Activated T-helper 1 cell treated with Interleukin-2 at 50 U/mL for 16 hours (primary cell): ENCODE measurements at places on chromosomes 4 and X.

GRCh38 chr4:35934320-35934981 lies 309.9 kb downstream of the ARAP2 start:
- DNase-seq: no peak

GRCh38 chr4:8101213-8102075 lies 57.2 kb downstream of the ABLIM2 start:
- no peak for DNase-seq

DNA sequence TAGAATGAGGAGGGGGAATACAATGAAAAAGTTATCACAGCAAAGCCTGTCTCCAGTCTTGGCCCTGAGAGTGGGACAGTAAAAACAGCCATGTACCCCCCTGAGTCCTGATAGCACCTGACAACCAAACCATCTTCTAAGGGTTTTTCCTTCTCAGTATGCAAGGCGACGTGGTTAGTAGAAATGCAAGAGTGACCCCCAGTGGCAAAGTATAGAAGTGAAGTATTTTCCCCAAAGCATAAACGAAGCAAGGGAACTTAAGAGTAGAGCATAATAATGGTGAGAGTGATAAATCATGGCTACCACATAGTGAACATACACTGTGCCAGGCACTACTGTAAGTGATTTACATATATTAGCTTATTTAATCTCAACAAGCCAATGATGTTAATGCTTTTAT lies 52.8 kb downstream of the FAM47C start:
- DNase-seq: no peak

DNA sequence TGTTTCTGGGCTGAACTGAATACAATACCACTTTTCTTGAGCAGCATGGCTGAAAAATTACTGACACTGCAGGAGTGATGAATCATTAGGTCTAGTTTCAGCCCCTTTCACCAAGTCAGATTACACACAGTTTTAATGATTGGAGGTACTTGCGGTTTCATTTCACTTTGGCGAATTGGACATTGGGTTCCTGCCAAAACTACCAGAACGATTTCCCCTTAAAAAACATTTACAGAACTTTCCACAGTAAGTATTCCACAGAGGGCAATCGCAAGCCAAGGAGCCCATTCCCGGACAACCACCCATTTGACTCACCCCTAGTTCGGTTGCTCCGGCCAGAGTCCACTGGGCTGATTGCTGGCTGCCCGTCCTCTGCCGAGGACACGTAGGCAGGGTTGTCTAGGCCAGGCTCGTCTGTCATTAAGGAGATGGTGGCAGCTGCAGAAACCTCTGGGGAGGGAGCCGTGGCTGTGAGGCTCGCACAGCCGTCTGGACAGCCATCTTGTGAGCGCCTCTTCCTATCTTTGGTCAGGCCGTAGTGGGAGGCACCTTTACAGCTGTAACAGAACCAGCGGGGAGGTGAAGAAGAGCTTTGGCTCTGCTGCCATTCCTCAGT lies 83.5 kb downstream of the LNX1 start:
- DNase-seq: no peak

DNA sequence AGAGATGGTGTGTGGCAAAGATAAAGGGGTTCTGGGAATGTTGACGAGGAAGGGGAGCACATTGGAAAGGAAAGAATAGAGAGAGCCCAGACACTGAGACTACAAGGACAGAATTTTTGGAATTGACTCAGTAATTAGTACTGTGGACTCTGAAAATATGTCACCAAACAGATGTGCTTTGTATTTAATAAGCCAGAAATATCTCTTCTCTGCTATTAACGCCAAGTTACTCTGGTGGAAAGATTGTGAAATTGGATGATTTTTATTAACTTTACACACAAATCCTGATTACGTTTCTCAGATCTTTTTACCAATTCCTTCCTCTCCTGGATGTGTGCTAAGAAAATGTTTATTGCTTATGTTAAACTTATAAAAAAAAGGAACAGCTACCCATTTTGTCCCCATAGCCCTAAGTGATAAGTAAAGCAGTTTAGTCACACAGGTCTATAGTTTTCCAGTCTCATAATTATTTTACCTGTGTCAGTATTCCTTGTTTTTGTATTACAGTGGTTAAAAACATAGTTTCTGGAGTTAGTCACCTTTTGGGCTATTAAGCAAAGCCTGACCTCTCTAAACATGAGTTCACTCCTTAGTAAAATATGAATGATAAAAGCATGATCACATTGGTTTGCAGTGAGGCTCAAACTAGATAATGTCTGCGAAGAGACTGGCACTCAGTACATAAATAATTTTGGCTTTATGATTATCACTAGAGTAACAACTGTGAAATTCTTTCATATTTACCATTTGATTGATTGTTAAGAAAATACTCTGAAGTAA lies 1068.3 kb downstream of the STIM2 start:
- DNase-seq: no peak
